NCI-H187 treated with DMSO at 0.1 percent for 48 hours (cell line): ENCODE measurements at places on chromosomes 12 and 14.

GRCh38 chr12:105064564-105065178 lies 19.6 kb downstream of the ALDH1L2 start:
- DNase-seq, result no peak

GRCh38 chr14:36301159-36301558 lies 19.3 kb downstream of the MBIP start:
- DNase-seq, result no peak

DNA sequence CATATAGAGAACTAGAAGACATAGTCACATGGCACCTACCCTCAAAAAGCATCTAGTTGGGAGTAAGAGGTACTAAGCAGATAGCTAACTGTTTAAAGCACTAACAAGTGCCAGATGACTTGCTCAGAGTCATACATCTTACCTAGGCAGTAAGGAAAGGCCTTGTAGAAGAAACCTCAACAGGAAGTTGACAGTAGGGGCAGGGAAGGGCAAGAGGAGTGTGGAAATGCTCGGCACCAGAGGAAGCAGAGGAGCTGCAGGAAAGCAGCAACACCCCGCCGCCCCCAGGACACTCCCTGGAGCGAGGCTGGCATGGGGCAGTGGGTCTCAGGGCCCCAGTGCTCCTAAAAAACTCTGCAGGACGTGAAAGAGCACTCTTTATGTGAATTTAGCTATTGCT lies 92.9 kb downstream of the PPP2R5C start:
- DNase-seq, result no peak

DNA sequence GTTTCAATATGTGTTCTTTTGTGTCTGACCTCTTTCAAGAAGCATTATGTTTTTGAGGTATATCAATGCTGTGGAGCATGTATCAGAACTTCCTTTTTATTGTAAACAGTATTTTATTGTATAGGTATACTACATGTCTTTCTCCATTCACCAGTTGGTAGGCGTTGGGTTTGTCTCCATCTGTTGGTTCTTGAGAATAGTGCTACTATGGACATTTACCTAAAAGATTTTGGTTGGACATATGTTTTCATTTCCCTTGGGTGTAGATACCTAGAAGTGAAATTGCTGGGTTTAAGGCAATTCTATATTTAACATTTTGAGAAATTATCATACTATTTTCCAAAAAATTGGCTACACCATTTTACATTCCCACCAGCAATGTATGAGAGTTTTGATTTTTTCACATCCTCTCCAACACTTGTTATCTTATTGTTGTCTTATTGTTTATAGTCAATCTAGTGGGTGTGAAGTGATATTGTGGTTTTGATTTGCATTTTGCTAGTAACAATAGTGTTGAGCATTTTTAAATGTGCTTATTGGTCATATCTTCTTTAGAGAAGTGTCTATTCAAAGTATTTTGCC lies 409.2 kb downstream of the IPO8 start:
- no peak for DNase-seq

DNA sequence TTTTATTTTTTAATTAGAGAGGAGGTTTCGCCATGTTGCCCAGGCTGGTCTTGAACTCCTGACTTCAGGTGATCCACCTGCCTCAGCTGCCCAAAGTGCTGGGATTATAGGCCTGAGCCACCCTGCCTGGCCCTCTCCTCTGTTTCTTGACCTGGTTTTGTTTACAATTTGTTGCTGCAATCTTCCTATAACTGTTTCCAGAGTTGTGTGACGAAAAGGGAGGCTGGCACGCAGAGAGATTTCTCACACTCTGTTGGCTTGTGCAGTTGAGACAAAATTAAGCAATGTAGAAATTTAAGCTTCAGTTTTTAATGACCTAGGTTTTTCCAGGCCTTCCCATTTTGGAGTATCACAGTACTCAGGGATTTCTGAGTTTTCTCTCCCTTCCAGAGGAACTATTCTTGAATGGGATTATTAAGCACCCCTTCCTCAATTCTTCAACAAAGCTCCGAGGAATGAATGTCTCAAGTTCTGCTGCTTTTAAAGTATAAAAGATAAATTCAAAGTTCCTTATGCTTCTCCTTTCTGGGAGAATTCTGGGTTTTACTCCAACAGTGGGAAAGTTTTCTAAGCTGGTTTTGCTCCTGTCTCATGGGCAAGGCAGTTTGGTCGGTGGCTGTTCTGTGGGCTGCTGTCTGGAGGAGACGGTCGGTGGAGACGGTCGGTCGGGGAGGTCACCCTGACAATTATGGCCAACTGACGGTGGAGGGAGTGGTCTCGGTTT lies 20.4 kb upstream of the FOS start:
- DNase-seq, result no peak

DNA sequence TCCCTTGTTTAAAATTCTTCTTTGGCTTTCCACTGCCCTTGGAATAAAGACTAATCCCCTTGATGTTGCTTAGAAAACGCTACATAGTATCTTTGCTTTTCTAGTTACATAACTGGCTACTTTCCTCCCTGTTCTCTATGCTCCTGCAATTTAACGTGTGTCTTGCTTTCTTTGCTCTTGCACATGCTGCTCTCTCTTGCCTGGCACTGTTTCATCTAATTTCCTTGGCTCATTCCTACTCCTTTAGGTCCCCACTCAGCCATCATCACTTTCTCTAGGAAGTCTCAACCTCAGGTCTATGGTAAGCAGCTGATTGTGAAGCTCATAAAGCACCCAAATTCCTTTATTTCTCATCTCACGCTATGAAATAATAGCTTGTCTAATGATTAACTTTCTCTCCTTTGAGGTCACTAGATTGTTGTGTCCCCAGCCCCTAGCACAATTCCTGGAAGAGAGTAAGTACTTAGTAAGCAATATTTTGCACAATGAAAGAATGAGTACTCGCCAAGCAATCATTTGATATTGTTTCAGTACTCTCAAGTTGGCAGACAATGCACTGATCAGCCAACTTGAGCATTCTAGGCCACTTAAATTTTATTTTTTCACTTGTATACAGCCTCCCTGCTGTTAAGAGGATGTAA lies 3.3 kb downstream of the ALDH6A1 start:
- no peak for DNase-seq

GRCh38 chr12:52657250-52657902 lies 5.4 kb upstream of the KRT2 start:
- no peak for DNase-seq
